Naive thymus-derived CD8-positive, alpha-beta T cell (primary cell): ENCODE measurements at places on chromosomes 6 and 20. TPM values are rescaled to one million over a fixed set of nuclear protein-coding genes. Genes with fewer than 3 reads are reported as not detected.

DNA sequence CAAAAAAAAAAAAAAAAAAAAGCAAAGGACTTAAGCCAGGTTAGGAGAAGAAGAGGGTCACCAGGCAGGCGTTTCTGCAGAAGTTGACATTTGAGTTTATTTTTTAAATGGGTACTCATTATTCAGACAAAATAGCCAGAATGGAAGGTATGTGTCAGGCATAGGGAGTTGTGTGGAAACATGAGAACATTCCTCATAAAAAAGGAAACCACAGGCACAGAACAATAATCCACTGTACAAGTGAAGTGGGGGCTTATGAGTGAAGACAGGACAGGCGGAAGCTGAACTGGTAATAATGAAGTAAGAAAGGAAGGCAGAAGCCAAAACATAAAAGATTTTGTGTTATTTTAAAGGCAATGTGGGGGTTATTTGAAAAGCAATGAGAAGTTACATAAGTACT is 104.6 kb downstream of the EPB41L2 start:
- H3K27me3 ChIP-seq: no peaks in the 10 kb centered on the region
- no peak overlapping the region for H3K4me3 ChIP-seq
- H3K36me3 ChIP-seq: peaks cover 16% of the 10 kb centered on the region
- H3K4me1 ChIP-seq: peaks cover 2% of the 10 kb centered on the region
- no peak overlapping the region for H3K27ac ChIP-seq

- peak overlapping the region; percentile 6 for H3K27ac ChIP-seq
- H3K4me1 ChIP-seq: peaks cover 62% of the 10 kb centered on the region
- H3K36me3 ChIP-seq: no peaks in the 10 kb centered on the region
- no peaks in the 10 kb centered on the region for H3K27me3 ChIP-seq
- DNase-seq: no peak
Observed at GRCh38 chr20:2892376-2892775, 19.1 kb downstream of the PTPRA start.

DNA sequence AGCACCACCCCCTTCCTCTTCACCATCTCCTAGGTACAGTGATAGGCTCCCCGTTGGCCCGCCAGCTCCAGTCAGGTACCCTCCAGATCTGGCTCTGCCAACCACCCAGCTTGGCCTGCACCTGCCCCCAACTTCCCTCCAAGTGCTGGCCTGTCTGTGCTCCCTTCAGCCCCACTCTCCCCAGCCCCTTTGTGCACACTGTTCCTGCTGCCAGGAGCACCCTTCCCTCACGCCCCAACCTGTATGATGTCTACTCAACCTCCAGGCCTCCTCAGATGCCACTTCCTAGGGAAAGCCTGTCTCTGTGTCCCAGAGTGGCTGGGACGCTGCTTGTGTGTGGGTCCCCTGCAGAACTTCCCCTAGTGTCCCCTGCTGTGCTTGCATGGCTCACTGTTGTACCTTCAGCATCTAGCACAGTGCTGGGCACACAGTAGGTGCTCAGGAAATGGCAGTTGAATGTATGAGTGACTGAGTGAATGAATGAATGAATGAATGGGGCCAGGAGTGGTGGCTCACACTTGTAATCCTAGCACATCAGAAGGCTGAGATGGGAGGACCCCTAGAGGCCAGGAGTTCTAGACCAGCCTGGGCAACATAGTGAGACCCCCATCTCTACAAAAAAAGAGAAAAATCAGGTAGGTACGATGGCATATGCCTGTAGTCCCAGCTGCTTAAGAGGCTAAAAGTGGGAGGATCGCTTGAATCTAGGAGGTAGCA is 3.0 kb downstream of the ZBP1 start:
- no peaks in the 10 kb centered on the region for H3K27me3 ChIP-seq
- DNase-seq: no peak
- peaks cover 66% of the 10 kb centered on the region for H3K4me1 ChIP-seq
- H3K27ac ChIP-seq: peak overlapping the region; percentile 97
- peak overlapping the region; percentile 66 for H3K4me3 ChIP-seq

DNA sequence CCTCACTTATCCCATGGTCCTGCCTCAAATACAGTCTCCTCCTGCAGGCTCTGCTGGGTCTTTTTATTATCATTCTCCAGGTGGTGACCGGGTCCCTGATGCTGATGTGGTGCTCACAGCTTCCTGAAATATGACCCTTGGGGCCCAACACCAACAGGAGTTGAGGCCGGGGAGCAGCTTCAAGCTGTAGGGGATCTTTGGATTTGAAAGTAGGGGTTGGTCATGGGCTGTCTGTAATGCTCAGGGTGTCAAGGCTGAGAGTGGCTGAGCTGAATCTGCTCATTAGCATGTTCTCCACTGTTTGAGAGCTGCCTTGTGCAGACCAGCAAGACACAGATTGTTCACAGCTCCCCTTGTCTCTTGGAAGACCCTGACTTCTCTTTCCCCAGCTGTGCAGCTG is 35.5 kb downstream of the HLA-F start:
- H3K4me3 ChIP-seq: no peak overlapping the region
- no peak for DNase-seq
- no peaks in the 10 kb centered on the region for H3K27me3 ChIP-seq

DNA sequence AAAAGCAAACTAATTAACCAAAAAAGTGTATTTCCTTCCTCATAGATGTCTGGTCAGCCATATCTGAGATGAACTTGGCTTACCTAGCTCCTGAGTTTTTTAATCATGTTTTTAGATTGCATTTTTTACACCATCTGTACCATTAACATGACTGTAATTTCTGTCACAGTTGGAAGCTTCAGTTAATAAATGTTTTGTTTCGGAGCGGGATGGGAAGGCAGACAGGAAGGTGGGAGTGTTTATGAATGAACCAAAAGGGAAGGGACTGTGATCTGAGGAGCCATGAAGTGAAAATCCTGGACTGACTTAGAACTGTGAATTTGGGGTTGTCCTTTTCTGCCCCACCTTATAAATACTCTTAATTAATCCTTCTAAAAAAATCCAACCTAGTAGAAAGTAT is 445.6 kb upstream of the SOX4 start:
- H3K27ac ChIP-seq: no peak overlapping the region
- H3K36me3 ChIP-seq: peaks cover 19% of the 10 kb centered on the region
- no peak for DNase-seq
- no peaks in the 10 kb centered on the region for H3K27me3 ChIP-seq
- no peaks in the 10 kb centered on the region for H3K4me1 ChIP-seq

Gene EPPIN
- total RNA-seq: not detected

Gene C20orf96
- total RNA-seq: 5.7 TPM
